Renal pelvis (tissue), 12 donors: ENCODE measurements at places on chromosomes 2 and 18.
A peak's percentile ranks its signal among the peaks of the same experiment; 100 is the strongest.

- no peak for DNase-seq
Observed at GRCh38 chr18:58044370-58045241, 580 bp downstream of the NEDD4L start.

GRCh38 chr2:101617188-101617587, 80.3 kb upstream of the MAP4K4 start:
- DNase-seq: no peak

GRCh38 chr18:42028247-42028832, 73.3 kb downstream of the PIK3C3 start:
- no peak for DNase-seq

- DNase-seq: no peak
Observed at GRCh38 chr2:16466133-16466820, 199.4 kb downstream of the CYRIA start.

- DNase-seq: no peak
Observed at GRCh38 chr2:169039702-169040101, 8.6 kb upstream of the ABCB11 start.

DNA sequence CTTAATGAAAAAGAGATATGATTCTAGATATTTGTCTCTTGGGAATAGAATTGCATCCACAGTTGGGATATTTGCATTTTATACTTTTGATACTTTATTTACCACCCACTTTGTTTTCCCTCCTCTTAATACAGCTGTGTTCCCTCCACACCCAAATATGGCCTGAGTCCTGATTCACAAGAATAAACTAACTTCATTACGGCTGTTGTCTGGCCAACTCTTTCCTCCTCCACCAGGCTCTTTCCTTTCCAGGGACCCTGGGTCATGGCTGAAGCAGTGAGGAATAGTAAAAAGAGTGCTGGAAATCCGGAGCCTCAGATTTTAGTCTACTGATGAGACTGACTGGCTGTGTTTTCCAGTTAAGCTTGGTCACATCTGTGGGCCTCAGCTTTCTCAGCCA, 48.4 kb upstream of the STAM2 start:
- peak; percentile 46 for DNase-seq

GRCh38 chr2:10039658-10040410, 3.5 kb upstream of the KLF11 start:
- DNase-seq: no peak

DNA sequence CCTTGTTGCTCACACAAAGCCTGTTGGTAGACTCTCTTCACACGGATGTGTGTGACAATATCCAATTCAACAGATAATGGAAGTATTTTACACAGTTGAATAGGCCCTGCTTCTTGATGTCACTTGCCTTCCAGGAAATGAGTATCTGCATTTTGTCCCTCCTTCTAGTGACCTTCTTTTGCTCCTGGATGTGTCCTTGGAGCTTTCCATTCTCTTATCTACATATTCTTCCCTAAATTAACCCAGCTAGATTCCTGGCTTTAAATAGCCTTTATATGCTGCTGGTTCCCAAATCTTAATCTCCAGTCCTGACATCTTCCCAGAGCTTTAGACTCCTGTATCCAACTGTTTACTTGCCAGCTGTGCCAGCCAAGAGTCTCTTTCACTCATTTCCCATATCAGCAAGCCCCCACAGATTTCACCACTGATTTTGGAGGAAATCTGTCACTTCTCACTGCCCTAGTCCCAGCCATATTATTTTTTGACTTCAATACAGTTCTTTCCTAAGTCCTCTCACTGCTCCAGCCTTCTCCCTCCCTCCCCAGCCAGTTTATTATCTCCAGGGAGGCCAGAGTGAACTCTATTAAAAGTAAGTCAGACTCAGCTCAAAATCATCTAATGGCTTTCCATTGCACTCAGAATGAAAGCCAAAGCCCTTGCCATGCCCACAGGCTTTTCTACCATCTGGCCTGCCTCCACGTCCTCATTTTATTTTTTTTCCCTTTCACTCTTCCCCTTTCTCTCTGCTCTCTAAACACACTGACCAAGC, 170.0 kb downstream of the PDE11A start:
- no peak for DNase-seq

DNA sequence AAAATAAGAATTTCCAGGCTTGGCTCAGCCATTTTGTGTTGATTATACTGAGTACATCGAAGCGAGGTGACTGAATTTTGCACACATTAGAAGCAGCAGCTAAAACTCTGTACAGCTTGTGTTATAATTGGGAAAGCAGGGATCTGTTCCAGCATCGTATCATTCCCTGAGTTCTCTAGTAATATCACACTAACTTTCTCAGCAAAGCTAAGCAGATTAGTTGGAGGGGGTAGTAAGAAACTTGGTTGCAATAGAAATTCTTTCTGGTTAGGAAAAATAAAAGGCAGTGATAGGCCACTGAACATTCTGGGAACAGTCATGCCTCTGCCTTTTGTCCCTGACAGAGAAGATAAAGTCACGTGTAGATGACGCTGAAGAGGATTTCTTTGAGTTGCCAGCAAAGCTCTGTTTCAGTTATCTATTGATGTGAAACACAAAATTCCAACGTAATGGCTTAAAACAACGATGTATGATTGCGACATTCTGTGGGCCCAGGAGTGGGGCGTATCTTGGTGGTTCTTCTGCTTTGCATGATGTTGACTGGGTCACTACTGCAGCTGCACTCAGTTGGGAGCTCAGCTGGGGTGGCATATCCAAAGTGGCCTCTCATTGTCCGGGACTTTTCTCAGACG, 202.1 kb upstream of the MEX3C start:
- no peak for DNase-seq

DNA sequence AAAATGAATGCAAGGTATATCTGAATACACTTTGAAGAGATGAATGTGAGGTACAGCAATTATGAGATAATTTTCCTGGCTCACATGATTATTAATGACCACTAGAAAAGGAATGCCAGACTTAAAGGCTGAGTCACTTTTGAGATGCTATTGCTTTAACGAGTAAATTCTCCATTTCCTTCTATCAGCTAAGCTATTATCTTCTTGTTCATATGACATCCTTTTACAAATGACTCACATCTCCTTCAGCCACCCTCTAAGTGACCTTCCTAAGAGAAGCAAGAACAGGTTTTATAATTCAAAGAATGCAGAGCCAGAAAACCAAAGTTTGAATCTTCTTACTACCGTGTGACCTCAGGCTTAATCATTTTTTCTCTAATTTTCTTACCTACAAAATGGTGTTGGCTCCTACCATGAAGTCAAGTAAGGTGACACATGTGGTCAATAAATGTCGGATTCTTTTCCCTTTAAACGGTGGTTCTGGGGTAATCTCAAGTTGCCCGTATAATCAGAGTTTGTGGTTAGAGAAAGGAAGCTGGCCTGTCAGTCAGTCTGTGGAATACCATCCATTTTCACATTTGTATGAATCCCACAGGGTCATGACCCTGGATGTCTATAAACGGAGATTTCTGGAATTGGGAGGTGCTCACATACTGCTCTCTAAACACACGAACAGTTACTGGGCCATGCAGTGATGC, 184.0 kb upstream of the PID1 start:
- no peak for DNase-seq

- no peak for DNase-seq
Observed at GRCh38 chr2:150208689-150209088, 278.8 kb downstream of the RND3 start.

DNA sequence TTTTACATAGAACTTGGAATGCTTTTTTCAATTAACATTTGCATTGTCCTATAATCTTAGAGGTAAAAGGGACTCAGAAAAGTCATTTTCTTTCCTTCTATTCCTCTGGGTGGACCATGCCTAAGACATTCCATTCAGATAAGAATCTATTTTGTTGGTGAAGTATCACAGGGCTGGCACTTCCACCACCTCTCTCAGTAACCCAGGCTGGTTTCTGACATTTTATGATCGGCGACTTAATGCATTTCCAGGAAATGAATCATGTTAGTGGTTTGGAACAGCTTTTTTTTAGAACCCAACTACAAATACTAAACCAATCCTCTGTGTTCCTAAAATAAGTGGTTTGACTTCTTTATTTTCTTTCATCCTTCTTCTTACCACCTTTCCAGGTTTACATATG, 27.0 kb downstream of the GAD1 start:
- DNase-seq: no peak

DNA sequence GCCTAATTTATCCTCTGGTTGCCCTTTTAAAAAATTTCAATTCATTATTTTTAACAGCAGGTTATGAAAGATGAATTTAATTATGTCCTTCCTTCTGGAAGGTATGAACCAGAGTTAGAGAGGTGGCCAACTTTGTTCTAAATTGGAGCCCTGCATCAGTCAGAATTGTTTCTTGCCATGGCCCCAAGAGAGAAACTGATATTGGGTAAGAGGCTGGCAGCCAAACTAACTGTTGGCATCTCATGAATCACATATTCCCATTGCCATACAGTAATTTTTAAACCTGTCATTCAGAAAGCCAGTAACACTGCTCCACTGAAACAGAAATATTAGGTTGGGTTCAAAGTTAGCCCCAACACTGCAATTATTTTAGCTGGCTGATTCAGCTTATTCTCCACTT, 67.4 kb downstream of the SMAD2 start:
- DNase-seq: no peak

DNA sequence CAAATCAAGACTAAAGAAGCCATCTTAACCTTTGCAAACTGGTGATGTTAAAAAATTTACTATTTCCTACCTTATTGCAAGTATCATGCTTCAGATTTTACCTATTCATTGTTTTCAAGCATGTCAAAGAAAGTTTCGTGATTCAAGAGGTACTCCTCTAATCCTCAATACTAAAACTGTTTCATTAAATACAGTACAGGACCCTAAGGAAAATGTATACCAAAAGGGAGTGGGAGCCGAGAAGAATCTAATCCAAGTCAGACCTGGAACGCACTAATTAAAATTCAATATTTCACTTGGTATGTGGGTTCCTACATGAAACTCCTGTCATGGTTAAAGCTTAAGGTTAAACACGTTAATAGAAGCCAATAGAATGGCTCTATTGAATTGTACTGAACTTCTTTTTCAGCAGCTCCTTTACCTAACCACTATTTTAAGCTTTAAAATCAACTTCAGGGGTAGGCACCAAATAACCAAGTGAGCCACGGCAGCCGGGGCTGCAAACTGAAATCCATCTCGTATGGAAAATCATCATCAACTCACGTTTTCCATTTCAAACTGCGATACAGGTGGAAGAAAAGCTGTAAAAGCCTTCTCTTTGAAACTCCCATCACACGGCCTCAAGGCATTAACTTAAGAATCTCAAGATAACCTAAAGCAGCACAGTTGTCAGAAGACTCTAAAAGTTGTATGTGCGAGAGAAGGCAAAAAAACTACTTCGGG, 188.8 kb downstream of the ZEB2 start:
- DNase-seq: peak; percentile 30

DNA sequence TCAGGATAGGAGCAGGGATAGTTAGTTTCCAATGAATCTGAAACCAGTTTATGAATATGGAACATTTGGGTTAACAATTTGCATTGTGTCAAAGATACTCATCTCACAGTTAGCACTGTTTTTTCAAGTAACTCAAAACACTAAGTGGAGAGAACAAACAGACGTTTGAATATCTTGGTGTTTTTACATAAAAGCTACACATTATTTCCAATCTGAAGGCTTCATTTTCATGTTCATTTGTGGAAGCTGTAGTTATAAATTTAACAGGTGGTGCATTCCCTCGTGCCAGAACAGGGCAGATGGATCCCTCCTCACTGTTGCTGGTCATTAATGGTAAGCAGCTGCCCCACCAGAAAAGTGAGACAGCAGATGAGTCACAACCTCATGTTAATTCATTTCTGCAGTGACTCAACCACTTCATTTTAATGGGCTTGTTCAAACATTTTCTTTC, 286.9 kb downstream of the TMX3 start:
- DNase-seq: no peak

GRCh38 chr2:180033993-180034894, 27.1 kb upstream of the CWC22 start:
- peak; percentile 54 for DNase-seq

DNA sequence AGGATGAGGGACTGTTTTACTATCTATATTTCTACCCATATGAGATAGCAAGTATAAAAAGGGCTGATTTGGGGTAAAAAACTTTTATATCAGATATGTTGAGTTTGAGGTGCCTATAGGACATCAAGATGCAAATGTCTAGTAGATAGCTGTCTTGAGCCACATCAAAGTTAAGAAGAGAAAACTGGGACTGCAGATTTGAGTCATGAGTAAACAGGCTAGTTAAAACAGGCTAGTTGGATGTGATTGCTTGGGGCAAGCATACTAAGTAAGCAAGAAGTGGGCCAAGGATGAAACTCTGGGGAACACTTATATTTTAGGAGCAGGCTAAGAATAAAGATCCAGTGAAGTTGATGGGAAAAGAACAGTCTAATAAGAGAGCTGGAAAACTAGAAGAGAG, 2.8 kb upstream of the SCRN3 start:
- no peak for DNase-seq

GRCh38 chr18:36419900-36420531, 122.5 kb downstream of the FHOD3 start:
- DNase-seq: peak; percentile 55

DNA sequence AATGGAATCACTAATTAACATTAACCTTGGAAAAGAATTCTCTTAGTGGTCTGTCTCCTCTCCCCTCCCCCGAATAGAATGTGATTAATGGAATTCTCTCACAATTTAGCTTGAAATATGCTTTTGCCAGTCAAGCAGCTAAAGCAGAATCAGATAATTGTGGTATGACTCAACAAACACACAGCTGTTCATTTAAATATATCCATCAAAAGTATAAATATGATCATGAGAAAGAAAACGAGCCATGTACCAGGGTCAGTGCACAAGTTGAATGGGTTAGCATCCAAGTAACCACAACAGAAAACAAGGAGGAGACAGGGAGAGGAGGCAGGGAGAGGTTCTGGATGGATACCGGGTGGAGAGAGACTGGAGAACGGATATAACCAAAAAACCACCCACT, 66.9 kb downstream of the ACVR1 start:
- DNase-seq: no peak

DNA sequence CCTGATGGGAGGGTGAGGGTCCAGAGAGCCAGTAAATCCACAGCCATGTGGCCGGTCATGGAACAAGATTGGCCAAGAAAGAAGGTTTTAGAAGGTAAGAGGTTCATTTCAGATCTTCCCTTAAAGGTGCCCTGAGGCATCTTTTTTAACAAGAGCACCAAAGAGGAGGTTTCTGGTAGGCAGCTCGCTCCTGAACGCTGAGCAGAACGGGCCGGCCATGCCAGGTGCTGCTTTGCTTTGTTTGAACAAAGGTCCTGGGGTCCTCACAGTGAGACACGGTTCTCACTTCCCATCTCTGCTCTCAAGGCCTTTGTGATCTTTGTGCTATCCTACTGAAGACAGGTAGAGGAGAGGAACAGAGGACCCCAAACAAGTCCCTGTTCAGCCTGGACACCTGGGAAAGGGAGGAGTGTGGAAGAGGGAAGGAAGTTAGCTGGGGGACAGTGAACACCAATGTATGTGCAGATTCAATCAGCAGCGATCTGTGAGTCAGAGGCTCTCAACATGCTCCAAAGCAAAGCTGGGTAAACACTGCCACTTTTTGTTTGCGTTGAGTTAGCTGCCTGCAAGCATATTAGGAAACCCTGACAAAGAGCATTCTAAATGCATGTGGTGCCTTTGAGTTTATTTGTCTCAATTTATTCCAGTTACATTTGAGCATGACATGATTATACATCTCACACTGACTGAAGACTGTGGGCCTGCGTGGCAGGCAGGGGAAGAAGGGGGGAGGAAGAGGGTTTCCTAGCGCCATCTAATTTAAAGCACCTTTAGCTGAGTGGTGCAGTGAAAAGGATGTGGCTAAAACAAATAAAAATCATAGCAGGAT, 102.4 kb downstream of the ASB1 start:
- DNase-seq: no peak

- no peak for DNase-seq
Observed at GRCh38 chr2:26580151-26580550, 61.0 kb downstream of the CIB4 start.
